IMR-90 (cell line): ENCODE measurements at places on chromosomes 11 and 22. TPM values are rescaled to one million over a fixed set of nuclear protein-coding genes. Genes with fewer than 3 reads are reported as not detected.

Gene MB
- total RNA-seq, result not detected in 2 replicates

Gene CCDC15
- 2.0 and 2.5 TPM in 2 replicates for total RNA-seq

Gene ISX
- not detected in 2 replicates for total RNA-seq

Gene OR6A2
- 0.56 and 0.72 TPM in 2 replicates for total RNA-seq

GRCh38 chr11:61474013-61474643 lies 34.4 kb upstream of the LRRC10B start:
- DNase-seq, result no peak

DNA sequence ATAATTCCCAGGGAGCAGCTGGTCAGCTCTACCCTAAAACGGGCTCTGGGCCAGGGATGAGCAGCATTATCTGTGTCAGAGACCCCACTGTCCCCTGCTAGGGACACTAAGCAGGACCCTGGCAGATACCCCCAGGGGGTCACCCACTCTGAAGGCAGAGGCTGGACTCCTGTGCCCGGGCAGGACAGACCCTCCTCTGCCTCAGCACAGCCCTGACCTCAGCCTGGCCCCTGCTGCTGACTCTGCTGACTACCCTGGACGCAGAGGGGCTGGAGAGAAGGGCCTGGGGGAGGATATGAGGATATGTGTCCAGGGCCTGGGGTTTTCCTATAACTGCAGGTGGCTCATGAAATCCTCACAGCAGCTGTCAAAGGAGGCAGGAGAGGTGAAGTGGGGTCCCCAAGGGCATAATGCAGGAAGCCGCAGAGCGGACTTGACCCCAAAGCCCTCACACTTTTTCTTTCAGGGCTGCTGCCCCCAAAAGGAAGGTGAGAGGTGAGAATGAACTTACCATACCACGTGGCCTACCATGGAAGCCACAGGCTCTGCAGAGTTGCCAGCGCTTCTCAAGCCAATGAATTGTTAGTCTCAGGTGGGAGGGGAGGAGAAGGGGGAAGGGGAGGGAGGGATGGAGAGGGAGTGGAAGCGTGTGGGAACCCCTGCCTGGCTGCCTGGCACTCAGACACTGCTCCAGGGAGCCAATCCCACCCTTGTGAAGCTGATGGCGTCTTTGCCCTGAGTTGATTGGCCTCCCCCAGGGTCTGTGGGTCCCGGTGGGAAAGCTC lies 76.7 kb upstream of the WNT11 start:
- no peak for DNase-seq

GRCh38 chr22:24416611-24417010 lies 10.8 kb upstream of the ADORA2A start:
- DNase-seq, result no peak

DNA sequence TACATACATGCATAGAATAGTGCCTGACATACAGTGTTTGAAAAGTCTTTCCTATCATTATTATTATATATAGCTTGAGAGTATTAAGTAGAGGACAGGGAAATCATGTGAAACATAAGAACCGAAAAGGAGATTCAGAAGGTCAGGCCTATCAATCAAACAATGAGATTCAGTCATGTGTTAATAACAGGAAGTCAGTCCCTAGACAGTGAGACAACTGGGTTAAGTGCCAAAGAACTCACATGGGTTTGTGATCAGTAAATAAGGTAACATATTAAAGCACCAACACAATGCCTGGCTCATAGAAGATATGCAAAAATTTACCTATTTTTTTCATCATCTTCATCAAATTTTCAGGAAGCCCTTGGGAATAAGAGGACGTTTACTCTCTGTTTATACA lies 174.3 kb upstream of the FAT3 start:
- DNase-seq, result no peak

GRCh38 chr22:38345782-38346181 lies 28.5 kb upstream of the CSNK1E start:
- DNase-seq, result no peak
